Stimulated activated CD8-positive, alpha-beta memory T cell treated with anti-CD3 and anti-CD28 coated beads, Interleukin-4, amount 100 ng/mL, for 4 hours (primary cell): ENCODE measurements at places on chromosomes 2 and 18.

- DNase-seq = no peak
Observed at GRCh38 chr2:67684991-67685390, 287.9 kb downstream of the ETAA1 start.

GRCh38 chr2:2795438-2796091 is 464.5 kb upstream of the MYT1L start:
- DNase-seq = no peak

- no peak for DNase-seq
Observed at GRCh38 chr2:173997269-173997668, 32.1 kb upstream of the SP3 start.

DNA sequence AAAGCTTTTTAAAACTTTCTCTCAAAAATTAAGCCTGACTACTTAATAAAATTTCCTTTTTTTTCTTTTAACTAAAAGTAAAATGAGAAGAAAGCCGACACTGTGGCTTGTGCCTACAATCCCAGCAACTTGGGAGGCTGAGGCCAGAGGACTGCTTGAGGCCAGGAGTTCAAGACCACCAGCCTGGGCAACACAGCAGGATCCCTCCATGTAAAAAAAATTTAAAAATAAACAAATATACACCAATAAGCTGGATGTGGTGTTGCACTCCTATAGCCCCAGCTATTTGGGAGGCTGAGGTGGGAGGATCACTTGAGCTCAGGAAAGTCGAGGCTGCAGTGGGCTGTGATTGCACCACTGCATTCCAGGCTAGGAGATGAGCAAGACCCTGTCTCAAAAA is 37.4 kb downstream of the HNRNPLL start:
- no peak for DNase-seq

DNA sequence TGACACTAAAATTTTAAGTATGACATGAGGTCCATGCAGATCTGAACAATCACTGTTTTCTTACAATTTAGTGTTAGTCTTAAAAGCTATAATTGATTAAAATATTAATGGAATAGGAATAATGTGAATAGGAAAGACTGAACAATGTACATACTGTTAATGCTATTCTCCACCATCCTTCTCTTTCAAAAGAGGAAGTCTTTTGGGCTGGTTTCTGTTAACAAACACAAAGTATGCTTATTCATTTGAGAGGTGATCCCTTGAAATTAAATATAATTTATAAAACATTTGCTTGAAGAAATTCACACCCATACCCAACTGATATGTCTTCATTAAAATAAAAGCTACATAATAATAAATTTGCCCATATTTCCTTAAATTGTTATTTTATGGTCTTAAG is 2.3 kb downstream of the STPG4 start:
- no peak for DNase-seq

- DNase-seq = no peak
Observed at GRCh38 chr2:237884681-237885080, 25.3 kb downstream of the RAMP1 start.

- no peak for DNase-seq
Observed at GRCh38 chr18:27824841-27825681, 351.9 kb downstream of the CDH2 start.

DNA sequence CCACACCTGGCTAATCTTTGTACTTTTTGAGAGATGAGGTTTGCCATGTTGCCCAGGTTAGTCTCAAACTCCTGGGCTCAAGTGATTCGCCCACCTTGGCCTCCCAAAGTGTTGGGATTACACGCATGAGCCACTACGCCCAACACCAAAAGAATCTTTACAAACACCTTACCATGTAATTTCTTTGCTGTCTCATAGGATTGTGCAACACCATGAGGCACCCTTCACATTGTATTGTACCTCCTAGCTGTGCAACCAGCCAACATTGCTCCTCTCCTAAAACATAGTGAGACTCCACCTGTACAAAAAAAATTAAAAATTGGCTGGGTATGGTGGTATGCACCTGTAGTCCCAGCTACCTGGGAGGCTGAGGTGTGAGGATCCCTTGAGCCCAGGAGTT is 3.1 kb upstream of the MFSD6 start:
- no peak for DNase-seq

DNA sequence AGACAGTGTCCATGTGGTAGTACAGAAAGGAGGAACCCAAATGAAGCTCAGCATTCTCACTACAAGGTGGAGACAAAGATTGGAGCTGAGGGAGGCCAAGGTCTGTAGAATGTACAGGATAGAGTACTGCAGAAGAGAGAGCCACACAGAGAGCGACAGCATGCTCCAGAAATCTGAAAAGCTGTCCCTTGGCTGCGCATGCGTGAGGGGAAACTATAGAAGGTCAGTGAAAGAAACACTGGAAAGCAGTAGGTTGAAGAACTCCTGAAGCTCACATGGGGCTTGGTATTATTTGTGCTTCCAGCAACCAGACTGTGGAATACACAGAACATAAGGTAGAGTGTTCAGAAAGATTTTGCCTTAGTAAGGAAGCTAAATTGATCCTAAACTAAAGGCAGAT is 142.5 kb downstream of the TXNL1 start:
- DNase-seq = no peak

GRCh38 chr2:29981402-29981801 is 60.0 kb upstream of the ALK start:
- no peak for DNase-seq

DNA sequence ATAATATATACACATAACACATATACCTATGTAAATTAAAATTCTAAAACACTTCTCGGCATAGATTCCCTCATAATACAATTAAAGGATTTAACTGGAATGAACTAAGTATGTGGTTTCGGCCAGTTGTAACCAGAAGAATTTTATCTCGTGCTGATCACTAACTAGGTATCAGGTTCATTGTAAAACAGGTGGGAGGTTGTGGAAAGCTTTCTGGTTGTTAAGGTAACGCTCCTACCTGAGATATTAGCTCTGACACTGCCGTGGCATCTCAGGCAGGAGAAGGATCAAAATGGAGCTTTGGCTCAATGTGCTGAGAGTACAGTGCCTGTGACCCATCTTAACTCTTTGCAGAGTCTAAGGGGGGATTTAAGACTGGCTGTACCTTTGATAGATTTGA is 42.5 kb downstream of the SLC9A2 start:
- no peak for DNase-seq

GRCh38 chr2:41151746-41152145 is 699.9 kb upstream of the SLC8A1 start:
- DNase-seq = no peak

GRCh38 chr2:219396863-219397457 is 9.2 kb upstream of the DNPEP start:
- DNase-seq = no peak

DNA sequence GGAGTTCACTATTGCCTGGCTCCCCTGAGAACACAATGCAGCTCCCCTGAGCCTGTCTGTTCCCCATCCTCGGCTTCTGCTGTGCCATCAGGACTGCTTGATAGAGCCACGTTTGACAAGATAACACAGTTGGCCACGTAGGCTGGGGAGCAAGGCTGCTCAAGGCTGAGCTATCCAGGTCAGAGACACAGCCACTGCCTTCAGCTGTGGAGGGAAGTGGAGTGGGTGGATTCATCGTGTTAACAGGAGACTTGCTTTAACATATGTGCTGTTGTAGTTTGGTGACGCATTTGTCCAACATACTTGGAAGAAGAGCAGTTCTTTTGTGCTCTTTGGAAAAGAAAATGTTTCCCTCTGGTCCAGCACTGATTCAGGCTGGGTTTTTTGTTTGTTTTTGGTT is 68.8 kb downstream of the WDSUB1 start:
- no peak for DNase-seq

- DNase-seq = no peak
Observed at GRCh38 chr2:129565551-129566109, 413.8 kb upstream of the RAB6C start.

DNA sequence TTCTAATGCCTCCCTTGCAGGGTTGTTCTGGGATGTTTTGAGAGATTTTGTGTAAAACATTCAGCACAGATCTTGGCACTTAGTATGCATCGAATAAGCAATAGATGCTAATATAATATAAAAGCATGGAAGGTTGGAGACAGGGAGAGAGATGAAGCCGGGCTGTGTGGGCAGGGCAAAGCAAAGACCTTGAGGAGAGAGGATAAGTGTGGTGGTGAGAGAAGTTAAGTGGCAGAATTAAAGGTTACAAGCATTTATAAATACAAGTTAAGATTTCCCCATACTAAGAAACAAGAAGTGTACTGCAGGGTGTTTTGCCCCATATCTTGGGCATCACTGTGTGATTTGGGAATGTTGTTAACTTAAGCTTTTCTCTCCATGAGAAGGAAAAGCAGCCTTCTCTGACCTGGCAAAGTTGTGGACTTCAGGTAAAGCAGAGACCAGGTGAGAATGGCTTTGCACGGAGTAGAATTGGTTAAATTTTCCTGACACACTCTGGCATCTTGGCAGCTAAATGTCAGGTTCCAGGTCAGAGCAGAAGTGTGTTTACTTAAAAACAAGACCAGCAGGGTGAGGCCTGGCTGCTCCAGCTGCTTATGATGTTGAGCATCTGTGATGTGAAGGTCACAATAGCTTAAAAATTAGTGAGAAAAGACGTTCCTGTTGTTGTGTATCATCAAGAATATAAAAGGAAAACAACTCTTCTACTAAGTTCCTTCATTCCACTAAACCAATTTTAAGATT is 288.5 kb upstream of the HNMT start:
- DNase-seq = no peak

DNA sequence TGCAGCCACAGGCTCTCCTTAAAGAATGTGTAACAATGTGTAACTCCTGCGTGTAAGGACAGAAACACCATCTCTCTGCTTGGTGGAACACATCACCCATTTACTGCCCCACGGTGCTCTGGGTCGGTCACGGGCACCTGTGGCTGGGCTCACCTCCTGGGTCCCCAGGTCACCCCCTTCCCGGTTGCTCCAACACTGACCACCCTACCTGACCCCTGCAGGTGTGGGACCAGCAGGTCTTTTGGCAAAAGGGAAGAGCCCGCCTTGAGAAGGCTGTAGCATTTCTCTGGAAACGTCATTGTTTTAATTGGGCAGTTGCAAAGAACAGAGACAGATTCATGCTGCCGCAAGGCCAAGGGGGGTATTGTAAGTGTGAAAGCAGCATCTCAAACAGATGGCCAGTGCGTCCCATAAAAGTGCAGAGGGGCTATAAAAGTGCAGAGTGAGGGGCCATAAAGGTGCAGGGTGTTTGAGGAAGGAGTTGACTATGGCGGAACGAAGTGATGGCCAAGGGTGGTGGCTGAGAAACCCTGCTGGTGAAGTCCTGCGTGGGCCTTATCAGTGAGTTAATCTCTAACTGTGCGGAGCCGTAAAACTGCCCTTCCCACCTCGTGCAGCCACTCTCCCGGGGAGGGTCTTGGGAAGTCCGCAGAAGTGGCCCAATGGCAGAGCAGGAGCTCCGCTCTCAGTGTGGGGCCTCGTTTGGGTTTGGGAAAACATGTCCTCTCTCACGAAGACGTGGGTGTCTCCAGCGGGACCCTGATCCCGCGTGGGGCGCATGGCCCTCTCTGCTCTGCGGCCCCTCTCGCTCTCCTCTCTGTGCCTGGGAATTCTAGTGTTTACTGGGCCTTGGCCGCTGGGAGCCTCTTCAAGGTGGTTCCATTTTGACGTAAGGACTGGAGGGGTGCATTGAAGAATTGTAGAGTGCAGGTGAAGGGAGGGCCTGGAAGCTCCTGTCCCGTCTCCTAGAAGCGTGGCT is 13.7 kb upstream of the NEU4 start:
- DNase-seq = no peak

DNA sequence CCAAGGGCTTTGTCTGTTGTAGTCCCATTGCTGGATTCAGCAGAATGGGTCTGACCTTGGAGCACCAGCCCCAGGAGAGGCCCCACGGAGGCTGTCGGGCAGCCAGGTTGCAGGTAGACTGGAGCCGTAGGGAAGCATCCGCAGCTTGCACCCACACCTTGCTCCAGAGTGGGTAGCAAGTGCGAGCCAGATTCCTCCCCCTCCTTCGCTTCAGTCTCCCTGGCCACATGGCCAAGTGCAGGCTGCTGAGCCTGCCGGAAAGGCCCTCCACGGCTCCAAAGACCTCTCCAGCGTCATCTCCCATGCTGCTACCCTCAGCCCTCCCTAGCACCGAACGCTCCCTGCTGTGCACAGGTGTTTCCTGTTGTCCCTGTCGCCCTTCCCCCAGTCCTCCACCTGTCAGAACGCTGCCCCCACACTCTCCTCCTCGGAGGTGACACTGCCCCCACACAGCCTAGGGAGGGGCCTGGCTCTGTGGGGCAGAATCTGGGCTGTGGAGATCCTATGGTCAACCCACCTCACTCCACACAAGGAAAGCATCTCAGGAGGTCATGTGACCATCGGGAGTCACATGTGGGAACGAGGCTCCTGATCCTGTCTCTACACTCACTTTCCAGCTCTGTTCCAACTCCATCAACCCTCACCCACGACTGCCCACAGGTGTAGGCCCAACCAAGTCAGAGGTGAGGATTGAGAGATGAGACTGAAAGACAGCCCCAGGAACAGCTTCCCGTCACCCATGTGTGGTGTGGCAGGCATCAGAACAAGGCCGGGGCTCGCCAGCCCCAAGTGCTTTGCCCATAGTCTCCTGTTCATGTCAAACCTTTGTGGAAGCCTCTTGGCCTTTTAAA is 8.3 kb downstream of the KCNF1 start:
- DNase-seq = no peak

DNA sequence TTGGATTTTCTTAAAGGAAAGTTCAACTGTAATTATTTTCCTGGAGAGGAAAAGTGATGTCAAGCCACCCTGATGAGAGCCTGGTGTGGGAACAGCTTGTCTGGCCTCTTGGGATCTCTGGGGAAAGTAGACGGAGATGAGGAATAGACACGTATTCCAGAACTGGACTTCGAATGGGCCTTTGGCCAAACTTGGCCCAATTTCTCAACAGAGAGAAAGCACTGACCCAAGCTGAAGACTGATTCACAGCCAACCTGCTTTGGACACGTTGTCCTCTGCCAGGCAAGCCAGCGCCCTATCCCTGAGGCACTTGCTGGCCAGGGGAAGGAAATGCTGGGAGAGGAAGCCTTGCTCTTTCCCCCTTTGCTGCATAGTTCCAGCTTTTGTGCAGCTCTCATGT is 70.8 kb upstream of the CTAGE1 start:
- no peak for DNase-seq

DNA sequence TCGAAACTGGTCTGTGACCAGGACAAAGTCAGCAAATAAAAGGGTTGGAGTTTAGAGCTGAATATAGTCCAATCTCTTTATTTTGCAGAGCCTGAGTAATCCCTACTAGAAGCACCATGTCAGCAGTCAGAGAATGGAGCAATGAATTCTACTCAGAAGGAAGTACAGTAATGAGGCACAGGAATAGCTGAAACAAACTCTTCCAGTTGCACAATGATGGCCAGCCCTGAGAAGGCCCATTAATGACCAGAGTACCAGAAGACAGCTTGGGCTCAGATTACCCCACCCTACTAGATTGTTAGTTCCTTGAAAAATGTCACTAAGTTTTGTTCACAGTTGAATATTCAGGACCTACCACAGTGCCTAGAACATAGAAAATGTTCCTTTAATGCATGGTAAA is 40.3 kb upstream of the SCG2 start:
- no peak for DNase-seq

- DNase-seq = no peak
Observed at GRCh38 chr2:163369111-163369510, 366.7 kb downstream of the FIGN start.

GRCh38 chr2:230751062-230751461 is 38.4 kb downstream of the CAB39 start:
- no peak for DNase-seq
